ENCODE measurements at places on chromosomes 4 and X.

DNA sequence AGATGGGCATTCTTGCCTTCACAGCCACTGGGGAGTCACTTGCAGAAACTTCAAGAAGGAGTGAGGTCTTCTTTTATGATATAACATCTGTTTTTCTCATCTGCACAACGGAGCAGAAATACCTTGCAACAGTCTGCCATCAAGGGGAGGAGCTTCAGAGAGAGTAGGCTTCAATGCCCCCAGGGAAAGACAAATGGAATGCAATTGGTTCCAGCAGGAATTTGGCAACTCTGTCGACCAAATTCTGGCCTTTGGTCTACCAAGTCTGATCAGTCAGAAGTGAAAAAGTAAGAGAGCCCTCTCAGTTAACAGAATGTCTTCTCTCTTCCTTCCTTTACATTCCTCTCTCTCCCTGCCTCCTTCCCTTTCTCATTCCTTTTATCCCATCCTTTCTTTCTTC, 229.3 kb downstream of the IDS start:
- DNase-seq = no peak

DNA sequence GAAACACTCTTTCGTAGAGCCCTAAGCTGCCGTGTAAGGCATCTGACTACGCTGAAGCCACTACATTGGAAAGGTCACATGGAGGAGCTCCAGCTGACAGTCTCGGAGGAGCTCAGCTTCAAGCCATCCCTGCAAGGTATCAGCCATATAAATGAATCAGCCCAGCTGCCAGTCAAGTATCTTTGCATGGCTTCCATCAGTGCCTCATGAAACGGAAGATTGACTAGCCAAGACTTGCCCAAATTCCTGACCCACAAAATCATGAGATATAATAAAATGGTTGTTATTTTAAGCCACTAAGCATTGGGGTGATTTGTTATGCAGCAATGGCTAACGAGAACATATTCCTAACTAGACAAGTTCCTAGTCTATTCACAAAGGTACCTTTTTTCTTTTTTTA, 104.1 kb upstream of the SCOC start:
- DNase-seq = no peak

GRCh38 chrX:16934185-16934584, 12.3 kb upstream of the REPS2 start:
- no peak for DNase-seq

- no peak for DNase-seq
These were observed 236.1 kb downstream of the FBXO8 start for GRCh38 chr4:174047363-174047762.

- DNase-seq = no peak
These were observed 1.7 kb downstream of the FBXL5 start for GRCh38 chr4:15653420-15653819.

GRCh38 chrX:16970977-16971376, 24.5 kb downstream of the REPS2 start:
- DNase-seq = no peak

Data from NCI-H526 (cell line).